ENCODE measurements at places on chromosomes 4 and X.

DNA sequence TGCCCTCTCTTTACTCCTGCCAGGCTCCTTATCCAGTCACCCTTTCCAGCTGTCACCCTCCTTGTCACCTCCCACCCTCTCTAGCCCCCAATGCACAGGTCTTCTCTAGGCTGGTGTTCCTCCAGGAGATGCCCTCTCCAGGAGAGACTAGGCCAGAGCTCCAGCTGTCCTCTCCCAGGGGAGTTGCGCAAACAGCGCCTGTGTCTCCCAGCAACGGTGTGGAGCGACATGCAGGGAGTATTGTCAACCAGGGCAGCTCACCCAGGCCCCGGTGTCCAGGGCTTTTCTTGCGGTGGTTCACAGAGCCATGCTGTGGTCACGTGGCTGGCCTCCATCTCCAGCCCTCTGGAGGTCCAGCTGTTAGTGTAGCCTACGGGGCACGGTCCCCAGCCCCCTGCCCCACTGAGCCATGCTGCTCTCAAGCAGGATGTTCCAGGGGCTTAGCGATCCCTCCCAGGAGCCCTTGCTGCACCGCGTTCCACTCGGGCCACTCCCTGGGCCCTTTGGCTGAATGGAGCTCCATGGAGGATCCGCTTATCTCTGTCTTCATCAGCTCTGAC is 34.8 kb downstream of the CCNQ start:
- no peak for DNase-seq

GRCh38 chrX:675279-675954 is 44.8 kb downstream of the SHOX start:
- no peak for DNase-seq

GRCh38 chrX:31934842-31935370 is 863.1 kb upstream of the FTHL17 start:
- DNase-seq: no peak

DNA sequence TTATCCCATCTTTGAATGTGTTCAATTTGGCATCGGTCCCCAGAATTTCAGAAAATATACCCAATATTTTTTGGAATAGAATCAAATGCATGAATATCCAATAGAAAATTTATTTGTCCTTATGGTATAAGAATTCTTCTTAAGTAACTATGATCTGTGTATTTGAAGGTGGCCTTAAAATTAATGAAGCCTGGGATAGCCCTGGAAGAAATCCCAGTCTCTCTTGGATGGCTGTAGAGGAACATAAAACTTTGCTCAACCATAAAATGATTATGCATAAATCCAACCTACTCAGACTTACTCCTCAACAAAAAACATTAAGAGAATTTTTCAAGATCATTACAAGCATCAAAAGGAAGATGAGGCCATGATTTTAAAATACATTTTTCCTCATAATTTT is 269.4 kb upstream of the SMIM31 start:
- no peak for DNase-seq

DNA sequence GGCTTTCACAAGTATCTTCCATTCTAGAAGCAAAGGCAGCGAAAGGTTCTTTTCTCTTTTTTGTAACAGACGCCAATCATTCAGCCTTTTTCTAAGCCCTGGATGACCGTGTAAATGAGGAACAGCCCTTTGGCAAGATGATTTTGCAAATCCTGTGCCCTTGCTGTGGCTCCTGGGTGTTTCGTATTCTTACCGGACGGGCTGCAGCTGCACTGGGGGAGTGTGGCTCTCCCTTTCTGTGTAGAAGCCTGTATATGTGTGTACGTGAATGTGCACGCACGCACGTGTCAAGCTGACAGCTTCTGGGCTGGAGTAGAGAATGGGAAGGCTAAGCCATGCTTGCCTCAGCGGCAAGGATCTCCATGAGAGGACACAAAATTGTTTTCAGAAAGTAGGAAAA is 8.2 kb downstream of the GRPEL1 start:
- DNase-seq: peak; percentile 98

DNA sequence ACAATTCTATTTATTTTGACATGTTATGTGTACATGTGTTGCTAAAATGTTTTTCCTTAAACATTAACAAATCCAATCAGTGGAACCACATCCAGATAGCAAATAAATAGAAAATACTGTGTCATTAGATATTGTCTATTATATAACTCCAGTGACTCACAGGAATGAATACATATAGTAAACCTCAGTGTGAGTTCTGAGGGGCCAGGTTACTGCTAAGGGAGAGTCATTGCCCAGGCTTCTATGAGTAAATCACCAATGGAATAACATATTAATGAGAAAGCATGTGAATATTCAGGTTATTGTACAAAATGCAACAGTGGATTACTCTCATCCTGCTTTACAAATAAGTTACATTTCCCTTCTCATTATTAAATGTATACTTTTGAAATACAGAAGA is 27.2 kb downstream of the TACR3 start:
- DNase-seq: no peak

GRCh38 chr4:2907226-2907625 is 56.0 kb downstream of the NOP14 start:
- DNase-seq: no peak

All from HL-60 (cell line).